ENCODE measurements at places on chromosomes 3 and 15.

DNA sequence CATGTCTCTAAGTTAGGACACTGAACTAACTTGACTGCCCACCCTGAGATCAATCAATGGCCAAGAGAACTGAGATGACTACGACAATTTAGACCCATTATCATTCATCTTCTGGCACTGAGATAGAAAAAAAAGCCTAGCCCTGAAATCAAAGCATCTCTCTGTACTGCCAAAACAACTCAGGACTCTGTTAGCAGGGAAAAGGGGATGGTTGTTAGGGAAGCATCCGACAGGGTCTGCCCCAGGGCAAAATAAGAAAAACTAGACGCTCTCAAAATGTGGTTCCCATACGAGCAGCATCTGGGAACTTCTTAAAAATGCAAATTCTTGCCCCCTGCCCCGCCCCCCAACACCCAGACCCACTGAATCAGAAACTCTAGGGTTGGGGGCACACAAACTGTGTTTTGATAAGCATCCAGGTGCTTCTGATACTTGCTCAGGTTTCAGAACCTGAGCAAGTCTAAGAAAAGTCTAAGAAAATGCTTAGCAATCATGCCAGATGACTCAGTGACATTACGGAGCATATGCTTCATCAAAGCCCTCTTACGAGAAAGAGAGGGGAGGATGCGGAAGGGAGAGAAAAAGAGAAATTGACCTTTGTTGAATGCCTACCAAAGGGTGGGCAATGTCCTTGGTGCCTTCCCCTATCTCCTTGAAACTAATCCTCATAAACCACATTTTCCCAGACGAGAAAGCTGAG, 172.8 kb upstream of the HES1 start:
- H3K36me3 ChIP-seq, result no peaks in the 10 kb centered on the region
- no peaks in the 10 kb centered on the region for H3K4me1 ChIP-seq
- DNase-seq, result peak; percentile 44
- no peaks in the 10 kb centered on the region for H3K27me3 ChIP-seq
- H3K27ac ChIP-seq, result no peak overlapping the region

GRCh38 chr3:124491098-124491497, 239.2 kb upstream of the UMPS start:
- peaks cover 5% of the 10 kb centered on the region for H3K4me1 ChIP-seq
- peaks cover 2% of the 10 kb centered on the region for H3K27me3 ChIP-seq
- no peak overlapping the region for H3K27ac ChIP-seq
- H3K36me3 ChIP-seq, result no peaks in the 10 kb centered on the region
- DNase-seq, result no peak

DNA sequence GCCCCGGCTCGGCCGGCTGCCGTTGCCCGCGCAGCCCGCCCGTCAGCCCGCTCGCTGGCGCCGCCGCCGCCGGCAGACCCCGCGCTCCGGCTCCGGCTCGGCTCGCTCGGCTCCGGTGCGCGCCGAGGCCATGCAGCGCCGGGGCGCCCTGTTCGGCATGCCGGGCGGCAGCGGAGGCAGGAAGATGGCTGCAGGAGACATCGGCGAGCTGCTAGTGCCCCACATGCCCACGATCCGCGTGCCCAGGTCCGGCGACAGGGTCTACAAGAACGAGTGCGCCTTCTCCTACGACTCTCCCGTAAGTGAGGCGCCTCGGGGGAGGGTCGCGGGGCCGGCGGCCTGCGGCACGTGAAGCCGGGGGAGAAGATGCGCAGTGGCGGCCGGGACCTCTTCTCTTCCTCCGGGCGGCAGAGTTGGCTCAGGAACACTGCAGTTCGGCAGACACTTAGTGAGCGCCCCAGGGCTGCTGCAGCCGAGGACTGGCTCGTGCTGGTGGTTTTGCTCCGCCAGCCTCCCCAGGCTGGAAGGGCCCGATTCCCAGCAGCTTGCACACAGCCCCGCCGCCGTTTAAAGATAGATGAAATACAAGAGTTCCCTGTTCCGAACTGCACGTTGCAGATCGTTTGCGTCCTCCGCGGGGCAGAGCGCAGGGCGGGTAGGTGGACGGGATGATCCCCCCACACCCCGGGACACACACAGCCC, 407 bp downstream of the USP13 start:
- H3K36me3 ChIP-seq, result peaks cover 9% of the 10 kb centered on the region
- peak overlapping the region; percentile 82 for H3K27ac ChIP-seq
- peaks cover 8% of the 10 kb centered on the region for H3K4me1 ChIP-seq
- H3K4me3 ChIP-seq, result peak overlapping the region; percentile 85
- no peaks in the 10 kb centered on the region for H3K27me3 ChIP-seq

GRCh38 chr3:159166899-159167586, 365.2 kb downstream of the MFSD1 start:
- H3K4me3 ChIP-seq, result no peak overlapping the region
- no peaks in the 10 kb centered on the region for H3K27me3 ChIP-seq
- H3K4me1 ChIP-seq, result peaks cover 5% of the 10 kb centered on the region
- no peak for DNase-seq

- H3K4me3 ChIP-seq, result no peak overlapping the region
- no peaks in the 10 kb centered on the region for H3K4me1 ChIP-seq
- H3K27me3 ChIP-seq, result no peaks in the 10 kb centered on the region
- H3K36me3 ChIP-seq, result peaks cover 6% of the 10 kb centered on the region
- H3K27ac ChIP-seq, result no peak overlapping the region
These were observed 494.5 kb downstream of the RBMS3 start for GRCh38 chr3:29775340-29775739.
